Stimulated activated CD4-positive, alpha-beta T cell treated with anti-CD3 and anti-CD28 coated beads, Interleukin-2, amount 100 ng/mL, for 48 hours (primary cell): ENCODE measurements at places on chromosomes 7 and 10.

- DNase-seq, result no peak
Measured at GRCh38 chr7:99363286-99363685, 11.2 kb upstream of the ARPC1B start.

GRCh38 chr10:118840071-118840775 lies 85.5 kb upstream of the CACUL1 start:
- DNase-seq, result peak; percentile 28

DNA sequence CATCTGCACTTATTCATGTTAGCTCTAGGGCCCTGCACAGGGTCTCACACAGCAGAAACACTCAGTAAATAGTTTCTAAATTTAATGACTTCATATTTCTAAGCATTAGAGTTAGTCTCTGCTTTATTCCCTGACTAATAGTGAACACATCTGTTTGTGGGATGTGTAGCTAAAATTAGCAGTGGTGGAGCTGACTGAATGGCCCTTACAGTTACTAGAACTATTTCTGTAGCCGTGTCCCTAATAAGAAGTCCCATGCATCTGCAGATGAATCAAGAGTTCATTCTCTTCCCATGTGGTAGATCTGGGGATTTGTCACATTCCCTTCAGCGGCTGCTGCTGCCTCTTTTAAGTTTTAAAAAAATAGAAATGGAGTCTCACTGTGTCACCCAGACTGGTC lies 11.7 kb downstream of the MAP3K8 start:
- DNase-seq, result no peak

- DNase-seq, result no peak
Measured at GRCh38 chr7:127380479-127380878, 12.0 kb downstream of the ZNF800 start.

DNA sequence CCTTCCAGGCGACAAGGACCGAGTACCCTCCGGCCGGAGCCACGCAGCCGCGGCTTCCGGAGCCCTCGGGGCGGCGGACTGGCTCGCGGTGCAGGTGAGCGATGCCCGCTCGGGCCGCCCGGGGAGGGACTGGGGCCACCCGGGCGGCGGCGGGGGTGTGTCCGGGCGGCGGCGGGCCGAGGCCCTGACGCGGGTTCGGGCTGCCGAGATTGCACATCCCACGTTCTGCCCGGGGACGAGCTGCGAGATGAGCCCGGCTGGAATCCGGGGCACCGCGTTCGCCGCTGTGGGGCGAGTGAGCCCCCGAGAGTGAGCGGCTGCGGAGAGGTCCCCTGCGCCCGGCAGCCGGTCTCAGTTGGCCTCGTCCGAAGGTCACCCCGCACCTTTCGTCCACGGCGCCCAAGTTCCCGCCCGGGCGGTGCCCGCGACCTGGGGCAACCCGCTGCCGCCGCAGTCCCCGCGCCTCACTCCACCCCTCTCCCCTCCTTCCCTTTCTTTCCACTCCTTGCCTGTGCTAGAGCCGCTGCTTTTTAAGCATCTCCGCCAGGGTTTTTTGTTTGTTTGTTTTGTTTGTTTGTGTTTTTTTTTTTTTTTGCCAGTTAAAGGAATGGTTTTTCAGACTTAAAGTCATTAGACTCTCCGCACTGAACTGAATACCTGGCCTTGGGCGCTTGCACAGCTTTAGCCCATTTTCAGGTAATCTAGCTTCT lies 515 bp downstream of the RALA start:
- no peak for DNase-seq

DNA sequence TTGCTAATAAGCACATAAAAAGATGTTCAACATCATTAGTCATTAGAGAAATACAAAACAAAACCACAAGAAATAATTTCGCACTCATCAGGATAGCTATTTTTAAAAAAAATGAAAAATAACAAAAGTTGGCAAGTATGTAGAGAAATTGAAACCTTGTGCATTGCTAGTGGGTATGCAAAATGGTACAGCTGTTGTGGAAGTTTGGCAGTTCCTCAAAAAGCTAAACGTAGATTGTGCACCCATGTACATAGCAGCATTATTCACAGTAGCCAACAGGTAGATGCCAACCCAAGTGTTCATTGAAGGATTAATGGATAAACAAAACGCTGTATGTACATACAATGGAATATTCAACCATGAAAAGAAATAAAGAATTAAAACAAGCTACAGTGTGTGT lies 35.3 kb upstream of the STARD3NL start:
- no peak for DNase-seq

- no peak for DNase-seq
Measured at GRCh38 chr7:1950452-1951158, 280.5 kb downstream of the ELFN1 start.

DNA sequence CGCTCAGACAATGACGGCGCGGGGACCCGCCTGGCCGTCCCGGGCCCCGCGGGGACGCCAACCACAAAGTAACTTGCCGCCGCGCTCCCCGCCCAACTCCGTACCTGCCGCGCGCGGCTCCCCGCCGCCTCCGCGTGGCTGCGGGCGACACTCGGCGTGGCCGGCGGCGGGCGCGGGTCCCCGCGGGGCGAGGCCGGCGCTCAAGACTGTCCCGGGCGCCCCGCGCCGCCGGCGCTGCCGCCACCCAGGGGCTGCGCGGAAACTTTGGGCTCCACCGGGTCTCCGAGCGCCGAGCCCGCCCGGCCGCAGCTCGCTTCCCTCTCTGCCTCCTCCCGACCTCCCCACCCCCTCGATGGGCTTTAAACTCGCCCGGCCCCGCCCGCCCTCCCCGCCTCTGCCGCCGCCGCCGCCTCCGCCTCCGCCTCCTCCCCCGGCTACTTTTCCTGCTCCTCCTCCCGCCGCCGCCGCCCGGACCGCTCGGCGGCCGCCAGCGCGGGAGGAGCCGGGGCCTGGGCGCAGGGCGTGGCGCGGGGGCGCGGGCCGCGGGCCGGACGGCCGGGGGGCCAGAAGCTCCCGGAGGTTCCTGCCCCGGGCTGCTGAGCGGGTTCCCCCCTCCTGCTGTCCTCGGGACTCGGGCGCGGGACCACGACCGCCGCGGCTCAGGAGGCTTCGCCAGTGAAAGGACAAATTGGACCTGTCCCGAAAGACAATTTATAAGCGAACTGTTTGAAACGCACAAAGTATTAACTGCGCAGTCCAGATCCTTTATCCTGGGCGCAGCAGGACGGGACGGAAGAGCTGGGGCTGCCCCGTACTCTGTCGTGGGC lies 10.6 kb upstream of the GRB10 start:
- no peak for DNase-seq

- DNase-seq, result no peak
Measured at GRCh38 chr10:93198401-93199131, 124.9 kb downstream of the CYP26A1 start.

- no peak for DNase-seq
Measured at GRCh38 chr10:128310971-128311658, 184.9 kb upstream of the MKI67 start.

DNA sequence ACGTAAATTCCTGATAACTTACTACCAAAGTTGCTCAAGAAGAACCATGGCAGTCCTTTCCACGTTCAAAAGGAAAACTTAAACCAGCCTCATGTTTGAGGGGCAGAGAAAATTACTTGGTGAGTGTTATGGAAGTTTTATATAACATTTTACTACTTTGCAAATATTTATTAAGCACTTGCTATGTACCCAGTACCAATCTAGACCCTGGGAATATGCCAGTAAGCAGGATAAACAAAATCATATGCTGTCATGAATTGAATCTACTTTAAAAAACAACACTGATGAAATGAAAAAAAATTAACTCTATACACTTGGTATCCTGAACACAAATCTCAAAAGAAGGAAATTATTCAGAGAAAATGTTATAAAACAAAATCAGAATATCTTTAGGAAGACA lies 46.1 kb downstream of the NCAPG2 start:
- DNase-seq, result no peak

DNA sequence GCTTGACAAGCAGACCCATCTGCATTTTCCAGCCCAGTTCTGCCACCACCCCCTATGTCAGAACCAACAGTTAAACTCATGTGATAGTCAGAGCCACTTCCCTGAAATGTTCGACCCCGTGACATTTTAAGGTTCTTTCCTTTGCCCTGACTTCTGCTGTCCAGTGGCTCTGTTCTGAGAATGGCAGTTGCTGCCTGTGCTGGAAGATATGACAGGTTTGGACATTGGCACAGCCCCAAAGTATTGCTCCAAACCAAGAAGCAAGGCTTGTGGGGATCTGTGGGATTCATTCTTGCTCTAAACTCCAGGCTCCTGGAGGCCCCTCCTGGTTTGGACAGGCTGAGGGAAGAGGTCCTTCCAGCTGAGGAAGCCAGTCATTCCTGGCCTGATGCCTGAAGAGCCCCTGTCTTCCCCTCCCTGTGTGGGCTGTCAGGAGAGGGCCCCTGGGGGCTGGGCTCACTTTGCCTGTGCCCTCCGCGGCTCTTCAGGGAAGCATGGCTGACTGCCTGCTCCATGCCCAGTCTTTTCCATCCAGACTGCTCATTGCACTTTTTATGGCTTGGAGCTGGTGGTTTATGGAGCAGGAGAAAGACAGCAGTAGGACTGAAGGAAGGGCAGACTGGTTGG lies 138.0 kb downstream of the CDH23 start:
- DNase-seq, result no peak

DNA sequence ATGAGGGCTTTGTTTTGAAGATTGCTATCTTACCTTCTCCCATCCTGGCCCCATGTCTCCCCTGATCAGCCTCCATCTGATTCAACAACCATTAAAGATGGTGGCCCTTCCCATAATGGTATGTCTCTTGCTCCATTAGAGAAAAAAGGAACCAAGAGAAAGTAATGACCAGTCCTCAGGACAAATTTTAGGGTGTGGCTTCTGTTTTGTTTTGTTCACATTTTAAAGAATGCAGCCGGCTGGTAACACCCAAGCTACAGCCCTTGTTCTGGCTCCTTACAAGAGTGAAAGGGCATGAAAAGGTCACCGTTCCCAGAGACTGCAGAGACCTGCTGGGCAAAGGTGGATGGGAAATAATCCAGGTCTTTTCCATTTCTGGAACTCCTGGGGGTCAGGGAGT lies 287.9 kb upstream of the NEBL start:
- DNase-seq, result no peak

DNA sequence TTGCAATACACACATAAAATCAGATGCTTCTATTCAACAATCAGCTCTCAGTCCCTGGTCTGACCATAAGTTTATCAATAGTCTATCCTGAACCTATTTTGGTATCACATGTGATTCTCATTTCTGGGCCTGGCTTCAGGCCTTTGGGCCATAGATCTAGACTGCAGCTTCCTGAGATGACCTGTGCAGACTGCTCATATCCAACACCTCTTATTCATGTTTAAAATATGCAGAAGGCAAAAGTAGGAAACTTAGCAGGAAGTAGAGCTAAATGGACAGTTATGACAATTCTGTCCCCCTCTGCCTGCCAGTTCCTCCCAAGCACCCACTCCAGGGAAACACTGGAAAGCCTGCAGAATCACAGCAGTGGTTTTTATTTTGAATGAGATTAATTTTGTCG lies 53.3 kb downstream of the C7orf25 start:
- DNase-seq, result no peak

DNA sequence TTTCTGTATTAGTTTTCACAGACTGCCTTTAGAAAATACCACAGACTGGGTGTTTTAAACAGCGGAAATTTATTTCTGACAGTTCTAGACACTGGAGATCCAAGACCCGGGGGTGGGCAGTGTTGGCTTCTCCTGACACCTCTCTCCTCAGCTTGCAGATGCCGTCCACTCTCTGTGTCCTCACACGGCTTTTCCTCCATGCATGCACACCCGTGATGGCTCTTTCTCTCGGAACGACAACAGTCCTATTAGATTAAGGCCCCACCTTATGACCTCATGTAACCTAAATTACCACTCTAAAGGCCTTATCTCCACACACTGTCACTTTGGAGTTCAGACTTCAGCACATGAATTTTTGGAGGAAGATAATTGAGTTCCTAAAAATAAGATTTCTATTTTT lies 142.9 kb upstream of the VWC2 start:
- DNase-seq, result no peak

- no peak for DNase-seq
Measured at GRCh38 chr10:93718937-93719725, 16.7 kb upstream of the FRA10AC1 start.
